ENCODE measurements at places on chromosomes 13 and 19.
A peak's percentile ranks its signal among the peaks of the same experiment; 100 is the strongest.

GRCh38 chr13:28117689-28118377, 17.5 kb upstream of the FLT3 start:
- no peak for DNase-seq

DNA sequence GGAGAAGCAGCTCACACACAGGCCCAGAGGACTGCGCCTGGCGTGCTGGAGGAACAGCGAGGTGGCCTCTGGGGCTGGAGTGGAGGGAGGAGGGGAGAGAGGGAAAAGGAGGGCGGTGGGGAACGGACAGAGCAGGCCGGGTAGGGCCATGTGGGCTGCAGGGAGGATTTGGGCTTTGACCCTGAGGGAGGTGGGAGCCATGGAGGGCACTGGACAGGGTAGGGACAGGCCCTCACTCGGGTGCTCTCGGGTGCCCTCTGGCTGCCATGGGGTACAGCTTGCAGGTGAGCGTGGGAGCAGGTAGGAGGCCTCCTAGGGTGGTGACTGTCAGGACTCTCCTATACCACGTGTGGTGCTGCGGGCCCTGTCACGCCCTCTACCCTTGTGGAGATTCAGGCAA, 22.8 kb downstream of the PLIN4 start:
- no peak for DNase-seq

GRCh38 chr19:21314676-21315075, 14.5 kb downstream of the ZNF708 start:
- no peak for DNase-seq

DNA sequence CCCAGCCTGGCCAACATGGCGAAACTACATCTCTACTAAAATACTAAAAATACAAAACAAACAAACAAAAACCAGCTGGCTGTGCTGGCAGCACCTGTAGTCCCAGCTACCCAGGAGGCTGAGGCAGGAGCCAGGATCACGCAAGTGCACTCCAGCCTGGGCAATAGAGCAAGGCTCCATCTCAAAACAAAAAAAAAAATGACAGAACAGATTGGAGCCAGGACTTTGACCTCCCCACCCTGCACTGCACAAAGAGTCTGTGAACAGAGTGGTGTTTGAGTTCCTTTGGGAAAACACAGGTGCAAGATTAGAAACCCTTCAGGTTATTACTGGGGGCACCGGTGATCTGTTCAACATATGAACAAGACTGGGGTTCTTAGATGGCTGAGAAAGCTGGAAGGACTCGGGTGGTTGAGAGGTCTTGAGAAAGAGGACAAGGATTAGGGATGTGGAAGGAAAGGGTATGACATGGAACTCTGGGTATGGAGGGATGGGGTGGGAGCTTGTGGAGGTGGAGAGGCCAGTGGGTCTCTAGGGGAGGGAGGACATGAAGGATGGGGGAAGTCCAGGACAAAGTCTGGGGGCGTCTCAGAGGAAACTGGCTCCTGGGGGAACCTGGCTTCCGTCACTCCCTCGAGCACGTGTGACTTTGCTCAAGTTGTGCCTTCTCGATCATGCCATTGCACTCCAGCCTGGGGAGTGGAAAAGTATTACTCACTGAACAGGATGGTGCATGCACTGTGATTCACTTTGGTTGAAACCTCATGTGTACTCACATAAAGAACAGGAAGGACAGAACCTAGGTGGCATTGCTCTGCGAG, 25.9 kb downstream of the RCN3 start:
- DNase-seq = peak; percentile 63

GRCh38 chr13:97630725-97631124, 196.8 kb downstream of the RAP2A start:
- DNase-seq = no peak

DNA sequence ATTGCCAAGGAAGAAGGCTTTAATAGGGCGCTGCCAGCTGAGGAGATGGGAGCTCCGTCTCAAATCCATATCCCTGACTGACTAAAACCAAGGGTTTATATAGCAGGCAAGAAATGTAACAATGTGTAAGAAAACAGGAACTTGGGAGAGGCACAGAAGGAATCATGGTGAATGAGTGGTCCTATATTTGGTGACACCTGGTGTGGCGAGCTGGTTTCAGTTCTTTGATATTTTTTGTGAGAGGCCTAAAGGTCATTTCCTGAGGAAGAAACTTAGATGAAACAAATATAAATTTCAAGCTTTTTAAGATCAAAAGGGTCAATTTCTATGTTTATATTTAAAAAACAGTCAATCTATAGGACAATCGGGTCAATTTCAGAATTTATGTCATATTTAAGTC, 826.3 kb downstream of the SLITRK6 start:
- no peak for DNase-seq

DNA sequence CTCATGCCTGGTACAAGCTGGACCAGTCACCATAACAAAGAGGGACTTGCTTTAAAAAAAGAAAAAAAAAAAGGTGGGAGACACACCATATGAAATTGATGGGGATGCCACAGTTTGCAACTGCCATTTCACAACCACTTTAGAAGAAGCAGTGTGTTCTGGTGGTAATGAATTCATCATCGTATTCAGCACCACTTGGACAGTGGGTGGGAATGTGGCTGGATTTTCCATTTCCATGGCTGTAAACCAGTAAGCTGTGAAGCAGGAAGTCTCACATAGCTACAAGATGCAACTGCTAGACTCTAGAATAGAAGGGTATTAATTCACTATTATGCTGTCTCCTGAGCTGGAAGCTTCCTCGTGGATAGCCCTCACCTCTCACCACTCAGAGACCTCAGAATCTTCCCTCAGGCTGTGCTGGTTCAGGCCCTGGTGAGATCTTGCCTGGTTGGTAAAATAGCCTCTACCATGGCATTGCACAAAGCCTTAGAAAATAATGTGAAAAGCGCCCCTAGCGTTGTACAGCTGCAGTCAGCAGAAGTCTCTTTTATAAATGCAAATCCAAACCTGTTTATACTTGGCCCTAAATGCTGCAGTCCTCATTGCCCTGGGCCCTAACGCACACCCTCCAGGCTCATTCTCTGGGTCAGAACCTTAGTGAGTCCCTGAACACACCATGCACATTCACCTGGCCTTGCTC, 150.7 kb downstream of the KCTD15 start:
- DNase-seq = no peak

DNA sequence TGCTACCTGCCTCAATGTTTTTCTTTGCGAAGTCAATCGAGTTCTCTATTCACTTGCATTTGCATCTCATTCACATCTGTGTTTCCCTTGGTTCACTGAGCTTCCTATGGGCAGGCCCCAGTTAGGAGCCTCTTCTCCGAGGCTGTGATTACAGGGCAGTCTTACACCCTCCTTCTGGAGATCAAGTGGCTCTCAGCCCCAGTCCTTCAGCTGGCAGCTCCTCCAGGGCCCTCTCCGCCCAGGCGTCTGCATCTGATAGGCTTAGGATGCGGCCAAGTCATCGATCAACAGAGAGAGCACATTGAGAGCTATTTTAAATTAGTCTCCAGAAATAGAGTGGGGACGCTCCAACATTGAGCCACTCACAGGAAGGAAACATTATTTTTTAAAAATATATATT, 44.2 kb downstream of the MBNL2 start:
- no peak for DNase-seq

DNA sequence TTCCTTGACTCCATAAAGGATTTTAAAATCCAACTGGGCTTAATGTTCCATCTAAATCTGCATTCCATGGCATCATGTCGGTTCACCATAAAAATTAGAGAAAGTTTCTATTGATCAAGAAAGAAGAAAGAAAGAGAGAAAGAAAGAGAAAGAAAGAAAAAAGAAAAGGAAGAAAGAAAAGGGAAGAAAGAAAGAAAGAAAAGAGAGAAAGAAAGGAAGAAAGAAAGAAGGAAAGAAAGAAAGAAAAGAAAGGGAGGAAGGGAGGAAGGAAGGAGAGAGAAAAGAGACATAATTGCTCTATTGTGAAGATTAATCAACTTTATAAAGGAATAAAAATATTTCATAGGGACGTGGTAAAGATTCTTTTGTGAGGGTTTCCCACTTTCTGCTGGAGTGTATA, 329.2 kb downstream of the DLEU7 start:
- no peak for DNase-seq

DNA sequence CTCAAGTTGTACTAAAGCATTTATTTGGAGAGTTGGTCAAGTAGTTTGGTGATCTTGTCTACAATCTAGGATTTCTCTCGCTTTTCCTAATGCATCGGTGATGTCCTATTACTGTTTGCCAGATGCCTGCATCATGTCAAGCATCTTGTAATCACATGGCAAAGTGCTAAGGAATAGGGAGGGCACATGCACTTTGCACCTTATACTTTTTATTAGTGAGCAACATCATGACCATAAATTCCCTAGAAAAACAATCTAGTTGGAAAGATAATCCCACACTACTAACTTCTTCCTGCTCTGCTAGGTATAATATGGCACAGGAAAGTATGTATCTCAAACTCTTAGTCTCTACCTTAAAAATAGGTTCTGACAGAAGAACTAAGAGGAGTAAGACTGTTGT, 894.3 kb upstream of the SLITRK1 start:
- no peak for DNase-seq

- no peak for DNase-seq
These were observed 567 bp downstream of the EFNB2 start for GRCh38 chr13:106534639-106535551.

DNA sequence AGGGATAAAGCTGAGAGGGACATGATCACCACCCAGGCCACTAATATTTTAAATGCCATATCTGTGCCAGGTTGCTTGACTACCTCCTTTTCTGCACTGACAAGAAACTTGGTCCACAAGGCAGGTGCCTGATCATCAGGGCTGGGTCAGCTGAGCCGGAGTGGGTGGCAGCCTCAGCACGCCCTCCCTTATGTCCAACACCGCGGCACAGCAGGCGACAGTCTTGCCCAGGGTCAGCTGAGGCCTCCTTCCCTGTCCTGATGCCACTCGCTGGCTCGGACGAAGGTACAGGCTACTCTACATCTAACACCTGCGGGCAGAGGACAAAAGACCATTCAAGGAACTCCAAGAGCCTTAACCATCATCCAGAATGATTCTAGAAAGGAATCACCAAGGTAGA, 16.9 kb downstream of the ZC3H4 start:
- DNase-seq = no peak

- DNase-seq = no peak
These were observed 4.2 kb upstream of the ZNF564 start for GRCh38 chr19:12555456-12555930.

GRCh38 chr19:7550987-7551761, 15.7 kb downstream of the PNPLA6 start:
- DNase-seq = no peak

GRCh38 chr19:13861392-13861713, 15.6 kb upstream of the NANOS3 start:
- DNase-seq = no peak

DNA sequence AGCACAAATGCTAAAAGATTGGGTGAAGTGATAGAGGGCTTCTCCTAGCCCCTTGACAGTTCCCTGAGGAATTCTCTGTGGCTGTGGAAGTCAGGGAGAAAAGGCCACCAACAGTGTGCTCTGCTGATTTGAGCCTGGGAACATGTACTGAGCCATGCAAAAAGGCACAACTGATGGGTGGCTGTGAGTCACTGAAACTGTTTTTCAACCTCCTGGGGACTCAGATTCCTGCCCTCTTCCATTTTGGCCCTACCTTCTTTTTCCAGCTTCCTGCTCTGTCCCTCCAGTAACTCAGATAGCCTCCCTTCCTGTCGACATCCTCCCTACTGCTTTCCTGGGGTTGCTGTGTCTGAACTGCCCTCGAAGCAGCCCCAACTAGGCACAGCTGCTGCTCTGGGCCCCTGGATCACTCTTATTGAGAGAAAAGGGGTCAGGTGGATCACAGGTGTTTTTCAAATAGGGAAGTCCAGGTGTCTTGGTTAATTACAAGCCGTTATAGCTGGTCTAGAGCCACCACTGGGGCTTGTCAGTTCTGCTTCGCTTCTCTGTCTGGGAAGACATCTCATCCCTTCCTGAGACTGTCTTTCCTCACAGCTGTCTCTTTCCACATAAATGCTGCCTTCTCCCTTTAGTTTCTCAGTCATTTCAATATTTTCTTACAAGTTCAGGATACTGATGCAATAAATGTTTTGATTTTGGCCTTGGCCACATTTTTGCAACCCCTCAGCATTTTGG, 13.7 kb downstream of the FAM124A start:
- DNase-seq = no peak

DNA sequence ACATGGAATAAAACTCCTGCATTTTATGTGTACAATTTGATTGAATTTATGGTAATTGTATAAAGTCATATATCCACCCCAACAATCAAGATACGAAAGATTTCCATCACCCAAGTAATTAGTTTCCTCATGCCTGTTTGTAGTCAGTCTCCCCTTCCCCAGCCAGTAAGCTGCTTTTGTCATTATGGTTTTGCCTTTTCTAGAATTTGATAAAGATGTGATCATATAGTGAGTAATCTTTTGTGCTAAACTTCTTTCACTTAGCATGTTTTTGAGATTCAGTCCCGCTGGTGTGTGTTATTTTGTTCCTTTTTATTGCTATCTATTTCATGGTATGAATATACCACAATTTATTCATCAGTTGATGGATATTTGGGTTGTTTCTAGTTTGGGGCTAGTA, 16.0 kb downstream of the ITM2B start:
- DNase-seq = no peak

DNA sequence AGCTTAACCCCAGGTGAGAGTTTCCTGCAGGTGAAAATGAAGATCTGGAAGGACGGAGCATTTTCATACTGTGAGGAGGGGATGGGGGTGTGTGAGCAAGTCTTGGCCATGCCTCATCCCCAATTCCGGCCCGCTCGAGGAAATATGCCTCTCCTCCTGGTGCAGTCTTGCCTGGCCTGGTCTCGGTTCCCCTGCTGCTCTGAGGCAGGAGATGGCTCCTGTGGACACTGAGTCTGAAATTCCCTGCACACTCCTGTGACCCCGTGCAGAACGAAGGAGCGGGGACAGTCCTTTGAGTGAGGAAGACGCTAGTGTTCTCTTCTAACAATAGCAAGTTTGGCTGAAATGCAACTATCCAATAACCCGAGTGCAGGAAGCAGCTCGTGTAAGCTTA, 329 bp upstream of the ZNF439 start:
- DNase-seq = no peak

- no peak for DNase-seq
These were observed 44.3 kb downstream of the COL4A1 start for GRCh38 chr13:110262508-110263291.

DNA sequence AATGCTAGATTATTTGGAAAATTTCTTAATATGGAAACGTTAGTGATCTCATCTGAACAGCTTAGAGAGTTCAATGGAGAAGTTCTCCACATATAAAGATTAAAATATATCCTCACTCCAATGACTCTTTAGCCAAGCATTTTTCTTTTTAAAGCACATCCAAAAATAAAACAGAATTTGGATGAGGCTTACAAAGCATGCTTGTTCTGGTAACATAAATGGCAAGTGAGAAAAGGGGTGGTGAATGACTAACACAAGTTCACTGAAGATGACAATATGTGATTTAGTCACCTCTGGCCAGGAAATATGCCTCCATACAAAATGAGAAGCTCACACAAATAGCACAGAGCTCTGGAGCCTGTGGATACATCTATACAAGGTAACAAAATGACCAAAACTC, 253.0 kb downstream of the PCDH20 start:
- no peak for DNase-seq

DNA sequence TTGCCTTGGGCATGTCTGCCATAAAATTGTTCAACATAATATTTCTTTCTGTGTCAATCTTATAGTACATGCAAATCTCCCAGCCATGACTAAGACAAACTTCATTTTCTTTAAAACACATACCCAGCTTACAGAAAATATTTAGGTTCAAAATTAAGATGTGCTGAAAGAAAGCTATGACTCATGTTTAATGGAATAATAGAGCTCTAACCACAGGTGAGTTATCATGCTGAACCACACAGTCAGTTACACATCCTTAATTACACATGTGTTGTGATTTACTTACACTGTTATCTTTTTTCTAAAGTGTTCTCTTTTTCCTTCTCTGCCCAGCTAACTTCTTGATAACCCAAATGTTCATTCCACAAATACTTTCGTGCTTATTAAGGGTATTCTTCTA, 1831.2 kb downstream of the OLFM4 start:
- no peak for DNase-seq

All from stimulated activated naive CD4-positive, alpha-beta T cell treated with Interleukin-2 at 50 U/mL for 16 hours (primary cell).